ENCODE measurements at places on chromosomes 4 and X.

DNA sequence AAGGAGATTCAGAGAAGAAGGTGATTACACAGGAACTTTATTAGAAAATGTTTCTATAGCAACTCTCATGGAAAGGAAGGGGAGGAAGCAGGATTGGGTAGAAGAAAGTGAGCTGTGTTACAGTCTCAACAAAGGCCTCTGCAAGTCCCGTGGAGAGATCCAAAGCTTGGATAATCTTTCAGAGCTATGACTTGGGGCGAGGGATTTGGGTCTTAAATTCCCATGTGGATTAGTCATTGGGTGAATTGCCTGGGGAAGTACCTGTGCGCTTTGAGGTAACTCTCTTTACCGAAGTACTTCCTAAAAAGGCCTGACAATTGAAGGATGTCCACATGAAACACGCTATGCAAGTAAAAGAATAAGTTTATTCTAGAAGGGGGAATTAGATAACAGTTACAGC is 133.8 kb upstream of the ANKRD50 start:
- no peak for DNase-seq

DNA sequence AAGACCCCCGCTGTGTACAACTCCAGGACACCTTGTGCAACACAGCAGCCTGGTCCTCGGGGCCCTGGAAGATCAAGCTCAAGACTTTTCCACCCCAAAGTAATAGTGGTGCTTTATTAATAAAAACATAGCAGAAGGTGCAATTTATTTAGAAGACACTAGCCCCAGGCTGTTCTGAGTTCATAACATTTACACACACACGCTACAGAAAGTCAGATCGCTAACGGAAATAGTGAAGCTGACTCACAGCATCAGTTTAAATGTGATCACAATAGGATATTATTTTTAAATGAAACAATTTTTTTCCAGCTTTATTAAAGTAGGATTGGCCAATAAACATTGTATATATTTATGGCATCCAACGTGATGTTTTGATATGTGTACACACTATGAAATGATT is 141.0 kb downstream of the STK32B start:
- DNase-seq, result no peak

- no peak for DNase-seq
These were observed 1179.7 kb upstream of the ADGRL3 start for GRCh38 chr4:60020389-60020788.

DNA sequence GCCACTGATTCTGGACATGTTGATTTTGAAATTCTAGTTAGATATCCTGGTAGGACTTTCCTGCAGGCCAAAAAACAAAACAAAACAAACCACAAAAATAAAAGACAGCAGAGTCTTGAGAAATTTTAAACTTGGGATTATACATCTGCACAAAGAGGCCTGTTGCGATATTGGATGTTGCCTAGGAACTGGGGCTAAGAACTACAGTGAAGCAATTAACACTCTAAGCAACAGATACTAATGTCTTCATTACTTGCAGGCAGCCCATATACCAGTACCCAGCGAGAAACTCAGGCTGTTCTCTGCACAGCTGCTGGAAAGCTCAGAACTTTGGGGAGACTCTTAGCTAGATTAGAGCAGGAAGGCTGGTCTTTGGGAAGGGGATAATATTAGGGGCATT is 69.1 kb upstream of the SCOC start:
- DNase-seq, result no peak

Data from activated naive CD4-positive, alpha-beta T cell treated with anti-CD3 and anti-CD28 coated beads, Interleukin-2, amount 10 ng/mL, durations not matched to agents 7 days and 5 days (primary cell).